ENCODE measurements at places on chromosomes 2 and 18.
A peak's percentile ranks its signal among the peaks of the same experiment; 100 is the strongest.

DNA sequence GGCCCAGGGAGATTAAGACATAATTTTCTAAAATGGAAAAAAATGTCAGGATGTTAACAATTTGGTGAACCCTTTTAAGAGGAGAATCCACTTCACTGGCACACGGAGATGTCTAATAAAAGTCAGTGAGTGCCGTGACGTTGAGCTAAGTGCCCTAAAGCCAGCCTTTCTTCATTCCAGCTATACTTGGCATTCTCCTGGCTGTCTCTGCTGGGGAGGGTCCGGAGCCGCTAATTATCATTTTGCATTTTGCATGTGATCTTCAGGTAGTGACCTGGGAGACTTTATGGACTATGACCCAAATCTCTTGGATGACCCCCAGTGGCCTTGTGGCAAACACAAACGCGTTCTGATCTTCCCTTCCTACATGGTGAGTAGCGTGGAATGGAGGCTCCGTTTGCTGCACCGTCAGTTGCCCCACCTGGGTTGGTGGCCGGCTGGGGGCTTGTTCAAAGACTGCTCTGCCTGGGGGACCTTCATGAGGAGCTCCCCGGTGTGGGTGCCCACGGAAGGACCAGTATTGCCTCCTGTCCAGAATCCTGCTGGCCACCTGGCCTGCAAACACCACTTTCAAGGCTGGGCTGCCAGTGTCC, 101.7 kb downstream of the CABLES1 start:
- DNase-seq: no peak

DNA sequence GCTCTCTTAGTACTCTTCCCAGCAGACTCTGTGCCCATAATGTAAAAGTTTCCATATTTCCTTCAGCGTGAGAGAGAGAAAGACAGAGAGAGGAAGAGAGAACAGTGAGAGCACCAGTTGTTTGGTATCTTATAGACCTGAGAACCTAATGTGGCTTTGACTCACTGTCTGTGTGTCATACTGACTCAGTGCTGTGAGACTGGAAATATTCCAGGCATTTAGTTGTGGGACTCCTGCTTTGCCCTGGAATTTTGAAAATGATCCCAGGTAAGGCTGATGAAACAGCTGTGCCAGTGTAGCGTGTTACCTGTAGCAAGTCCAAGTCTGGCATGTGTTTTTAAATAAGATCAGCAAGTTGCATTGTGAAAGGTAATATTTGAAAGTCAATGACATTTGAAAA, 87.9 kb upstream of the KCNH7 start:
- DNase-seq: no peak

DNA sequence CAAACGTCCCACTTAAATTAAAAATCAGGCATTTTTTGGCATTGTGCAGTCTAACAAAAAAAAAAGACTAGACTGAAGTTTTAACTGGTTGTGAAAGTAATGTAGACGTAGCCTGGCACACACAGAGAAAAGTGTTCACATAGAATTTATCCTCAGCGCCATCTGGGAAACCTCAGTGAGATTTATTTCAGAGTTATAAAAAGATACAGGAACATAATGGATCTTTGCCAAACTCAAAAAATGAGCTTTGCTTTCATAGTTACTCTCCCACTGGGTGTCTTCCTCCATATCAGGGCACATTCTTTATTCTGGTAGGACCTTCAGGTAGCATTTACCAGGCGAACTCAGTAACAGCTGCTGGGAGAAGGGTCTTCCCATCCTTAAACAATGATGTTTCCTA, 532.4 kb upstream of the SALL3 start:
- DNase-seq: no peak

DNA sequence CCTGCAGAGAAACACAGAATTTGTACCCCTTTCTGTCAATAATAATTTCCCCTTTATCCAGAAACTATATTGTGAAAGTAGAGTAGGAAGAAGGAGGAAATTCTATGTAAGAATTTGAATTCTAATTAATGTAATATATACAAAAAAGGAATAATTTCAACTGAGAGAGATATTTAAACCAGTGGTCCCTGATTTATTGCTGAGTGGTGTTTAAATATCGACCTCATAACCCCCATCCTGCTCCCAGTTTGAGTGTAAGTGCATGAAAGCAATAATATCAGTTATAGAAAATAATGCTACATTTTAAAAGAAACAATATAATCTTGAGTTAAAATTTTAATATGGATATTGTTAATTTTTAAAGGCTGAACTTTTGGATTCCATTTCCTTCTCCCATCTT, 286.2 kb upstream of the REG3G start:
- no peak for DNase-seq

DNA sequence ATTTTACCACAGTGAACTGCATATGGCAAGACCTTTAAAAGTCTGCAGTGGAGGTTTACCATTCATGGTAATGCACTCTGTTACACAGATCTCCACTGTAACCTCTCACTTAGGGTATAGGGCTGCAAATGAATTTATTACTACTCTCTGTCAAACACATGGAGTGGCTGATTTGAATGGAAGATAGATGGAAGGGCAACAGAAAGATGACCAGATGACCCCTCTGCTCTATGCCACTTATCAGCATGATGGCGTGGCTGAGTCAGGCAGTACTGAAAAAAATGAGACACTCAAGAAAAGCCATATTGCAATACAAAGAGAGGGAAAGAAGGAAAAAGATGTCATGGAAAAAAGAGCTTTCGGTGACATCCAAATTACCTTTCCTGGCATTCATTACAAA, 72.3 kb downstream of the ABCA12 start:
- DNase-seq: no peak

- no peak for DNase-seq
These were observed 1112.5 kb downstream of the CBLN2 start for GRCh38 chr18:71431689-71432088.

DNA sequence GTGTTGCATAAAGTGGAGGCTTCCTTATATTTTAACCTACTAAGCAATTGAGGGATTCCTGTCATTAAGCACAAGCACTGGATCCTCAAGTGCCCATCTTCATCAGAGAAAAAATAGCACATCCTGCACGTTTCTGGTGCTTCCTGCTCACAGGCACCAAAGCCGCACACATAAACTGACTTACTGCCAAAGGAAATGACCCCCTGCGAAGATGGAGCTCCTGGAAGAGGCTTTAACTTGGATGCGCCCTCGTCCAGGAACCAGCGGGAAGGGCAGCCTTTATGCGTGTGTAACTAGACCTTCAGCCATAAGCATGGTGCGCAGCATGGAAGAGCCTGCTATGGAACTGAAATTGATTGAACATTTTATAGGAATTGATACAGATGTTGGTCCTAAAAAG, 188.7 kb downstream of the FTCDNL1 start:
- DNase-seq: no peak

DNA sequence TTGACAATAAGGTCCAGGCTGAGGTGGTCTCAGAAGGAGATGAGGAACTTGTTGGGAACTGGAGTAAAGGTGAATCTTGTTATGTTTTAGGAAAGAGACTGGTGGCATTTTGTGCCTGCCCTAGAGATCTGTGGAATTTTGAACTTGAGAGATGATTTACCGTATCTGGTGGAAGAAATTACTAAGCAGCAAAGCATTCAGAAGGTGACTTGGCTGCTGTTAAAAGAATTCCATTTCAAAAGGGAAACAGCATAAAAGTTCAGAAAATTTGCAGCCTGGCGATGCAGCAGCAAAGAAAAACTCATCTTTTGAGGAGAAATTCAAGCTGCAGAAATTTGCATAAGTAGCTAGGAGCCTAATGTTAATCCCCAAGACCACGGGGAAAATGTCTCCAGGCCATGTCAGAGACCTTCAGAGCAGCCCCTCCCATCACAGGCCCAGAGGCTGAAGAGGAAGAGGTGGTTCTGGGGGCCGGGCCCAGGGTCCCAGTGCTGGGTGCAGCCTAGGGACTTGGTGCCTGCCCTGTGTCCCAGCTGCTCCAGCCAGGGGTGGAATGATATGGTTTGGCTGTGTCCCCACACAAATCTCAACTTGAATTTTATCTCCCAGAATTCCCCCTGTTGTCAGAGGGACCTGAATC, 73.5 kb downstream of the FIGN start:
- peak; percentile 43 for DNase-seq

DNA sequence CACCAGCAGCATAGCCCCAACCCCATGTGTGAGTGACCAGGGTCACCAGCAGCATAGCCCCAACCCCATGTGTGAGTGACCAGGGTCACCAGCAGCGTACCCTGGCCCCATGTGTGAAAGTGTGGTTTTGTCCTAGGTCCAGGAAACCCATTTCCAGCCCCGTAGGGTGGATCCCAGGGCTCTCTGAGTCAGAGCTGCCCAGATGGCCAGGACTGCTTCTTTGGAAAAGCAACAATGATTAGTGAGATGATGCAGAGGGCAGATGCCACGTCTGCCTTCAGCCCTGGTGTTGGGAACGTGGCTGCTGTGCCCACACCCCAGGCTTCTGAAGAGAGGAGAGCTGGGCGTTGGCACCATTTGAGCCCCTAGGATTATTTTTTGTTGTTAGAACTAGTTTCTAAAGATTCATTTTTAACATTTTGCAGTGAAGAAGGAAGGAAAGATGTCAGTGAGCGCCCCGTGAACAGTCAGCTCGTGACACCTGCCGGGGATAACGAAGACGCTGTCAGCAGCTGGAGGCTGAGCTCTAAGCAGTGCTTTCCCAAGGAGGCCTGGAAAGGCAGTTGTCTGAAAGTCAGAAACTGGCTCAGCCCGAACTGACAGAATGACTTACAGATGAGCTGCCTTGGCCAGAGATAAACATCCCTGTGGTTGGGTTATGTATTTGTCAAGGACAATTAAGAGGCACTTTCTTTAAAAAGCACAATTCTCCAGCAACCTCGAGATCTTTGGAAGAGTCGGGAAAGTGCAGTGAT, 32.1 kb upstream of the KCNG2 start:
- no peak for DNase-seq

- no peak for DNase-seq
These were observed 3.3 kb upstream of the NETO1 start for GRCh38 chr18:72871091-72871490.

GRCh38 chr18:76364282-76365259, 130.5 kb downstream of the ZNF516 start:
- no peak for DNase-seq

GRCh38 chr2:43269074-43269572, 42.7 kb upstream of the ZFP36L2 start:
- no peak for DNase-seq

- DNase-seq: no peak
These were observed 2.3 kb upstream of the NPPC start for GRCh38 chr2:231928481-231928880.

- no peak for DNase-seq
These were observed 47.9 kb upstream of the FAM171B start for GRCh38 chr2:186645999-186646398.

DNA sequence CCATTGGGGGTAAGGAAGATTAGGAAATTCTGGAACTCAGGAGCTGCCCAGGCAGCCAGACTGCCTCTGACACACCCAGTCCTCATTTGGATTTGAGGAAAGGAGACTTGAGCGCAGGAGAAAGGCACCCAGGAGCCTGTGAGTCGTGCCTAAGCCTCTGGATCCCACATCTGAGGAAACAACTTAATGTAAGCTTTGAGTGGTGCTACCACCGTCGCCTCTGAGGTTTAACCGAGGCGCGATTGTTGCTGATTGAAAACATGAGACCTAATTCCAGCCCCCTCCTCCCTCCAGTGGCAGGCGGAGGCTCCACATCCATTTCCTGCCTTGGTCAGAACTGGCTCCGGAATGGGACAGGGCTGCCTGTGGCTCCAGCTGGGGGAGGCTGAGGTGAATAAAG, 176.7 kb upstream of the PKDCC start:
- DNase-seq: no peak

DNA sequence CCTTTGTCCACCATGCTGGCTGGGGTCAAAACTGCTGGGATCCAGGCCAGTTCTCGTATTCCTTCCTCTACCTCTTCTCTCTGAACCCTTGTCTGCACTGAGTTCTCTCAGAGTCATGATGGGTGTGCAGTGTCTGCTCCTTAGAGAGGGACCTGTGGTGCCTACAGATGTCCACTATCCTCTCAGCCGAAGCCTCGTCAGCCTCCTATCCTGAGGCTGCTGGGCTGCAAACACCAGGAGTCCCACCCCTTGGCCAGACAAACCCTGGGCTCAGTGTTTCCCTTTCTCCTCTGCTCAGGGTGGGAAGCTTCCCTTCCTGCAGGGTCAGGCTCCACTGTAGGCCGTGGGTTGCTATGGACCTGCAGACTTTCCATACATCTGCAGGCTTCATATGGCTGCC, 2.3 kb downstream of the INPP5D start:
- DNase-seq: no peak

- no peak for DNase-seq
These were observed 139.4 kb downstream of the SEPTIN10 start for GRCh38 chr2:109474319-109474825.

GRCh38 chr18:5370332-5370731, 74.8 kb upstream of the ZBTB14 start:
- no peak for DNase-seq

Measured in HAP-1 (cell line).